ENCODE measurements at places on chromosomes 1 and 21.
A peak's percentile ranks its signal among the peaks of the same experiment; 100 is the strongest.

DNA sequence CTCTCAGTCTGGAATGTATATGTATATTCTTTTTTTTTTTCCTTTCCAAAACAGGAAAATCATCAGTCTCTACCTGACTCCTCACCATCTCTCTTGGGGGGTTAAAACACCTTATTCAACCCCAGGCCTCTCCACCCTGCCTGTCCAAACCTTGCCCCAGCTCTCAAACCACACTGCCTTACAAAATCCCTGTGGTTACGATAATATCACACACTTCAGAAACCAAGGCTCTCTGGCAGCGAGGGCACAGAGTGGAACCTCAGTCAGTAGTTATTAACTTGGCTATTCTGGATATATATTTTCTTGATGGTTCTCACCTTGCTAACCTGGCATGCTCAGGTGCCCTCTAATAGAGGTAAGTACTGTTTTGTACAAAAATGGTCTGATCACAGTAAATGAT, 24.7 kb downstream of the KIAA0040 start:
- no peak for DNase-seq

DNA sequence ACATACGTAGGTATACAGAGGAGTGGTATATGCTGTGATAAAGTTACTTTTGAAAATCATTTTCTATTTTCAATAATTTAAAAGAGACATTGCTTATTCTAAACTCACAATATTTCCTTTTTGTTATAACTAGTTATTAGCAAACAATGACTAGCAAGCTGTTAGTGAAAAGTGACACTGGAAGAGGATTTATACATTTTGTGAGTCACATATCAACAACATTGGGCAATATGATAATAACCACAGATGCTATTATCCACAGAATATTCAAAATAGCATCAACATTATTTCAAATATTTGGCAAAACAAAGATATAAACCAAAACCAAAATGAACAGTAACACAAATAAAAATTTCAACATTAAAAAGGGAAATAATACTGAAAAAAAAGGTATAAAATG, 104.0 kb upstream of the HP1BP3 start:
- no peak for DNase-seq

DNA sequence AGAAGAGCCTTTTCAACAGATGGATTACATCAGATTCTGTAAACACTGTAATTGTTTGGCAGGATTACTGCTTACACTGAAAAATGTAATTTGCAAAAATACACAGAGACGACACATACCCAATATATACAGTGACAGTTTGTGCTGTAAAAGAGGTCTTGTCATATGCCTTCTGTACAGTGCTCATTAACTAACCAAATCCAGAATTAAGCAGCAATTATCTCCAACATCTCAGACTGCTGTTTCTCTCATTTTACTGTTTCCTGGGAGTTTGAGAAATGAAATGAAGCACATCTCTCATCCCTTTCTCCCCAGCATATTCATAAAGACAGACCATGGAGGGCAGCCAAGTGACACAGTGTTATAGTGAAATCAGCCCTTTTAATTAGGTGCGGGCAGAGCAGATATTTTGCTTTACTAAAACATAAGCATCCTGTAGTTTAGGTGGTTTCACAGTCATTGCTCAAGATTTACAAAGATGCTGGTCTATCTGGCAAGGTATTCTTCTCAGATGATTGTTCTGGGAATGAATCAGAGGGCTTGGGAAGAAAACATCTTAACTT, 618.4 kb upstream of the USP24 start:
- no peak for DNase-seq

- DNase-seq, result peak; percentile 50
These were observed 27.8 kb upstream of the RNF187 start for GRCh38 chr1:228459091-228459993.

DNA sequence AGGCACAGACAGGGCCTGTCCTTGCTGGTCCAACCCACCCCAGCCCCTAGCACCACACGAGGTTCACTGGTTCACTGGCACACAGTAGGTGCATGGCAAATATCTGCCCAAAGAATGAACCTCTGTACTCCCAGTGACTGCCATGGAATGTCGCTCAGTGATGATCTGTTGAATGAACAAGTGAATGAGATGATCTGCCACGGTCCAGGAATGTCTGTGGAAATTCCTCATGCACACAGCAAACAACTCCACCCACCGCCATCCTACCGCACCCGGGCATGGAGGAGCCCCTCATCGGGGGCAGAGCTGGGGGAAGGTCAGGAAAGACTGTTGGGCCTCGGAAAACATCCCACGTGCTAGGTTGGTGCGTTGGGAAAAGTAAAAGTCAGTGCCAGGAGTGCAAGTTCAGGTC, 1.7 kb downstream of the HSPG2 start:
- no peak for DNase-seq

GRCh38 chr1:16118706-16119105, 37.2 kb downstream of the EPHA2 start:
- no peak for DNase-seq

DNA sequence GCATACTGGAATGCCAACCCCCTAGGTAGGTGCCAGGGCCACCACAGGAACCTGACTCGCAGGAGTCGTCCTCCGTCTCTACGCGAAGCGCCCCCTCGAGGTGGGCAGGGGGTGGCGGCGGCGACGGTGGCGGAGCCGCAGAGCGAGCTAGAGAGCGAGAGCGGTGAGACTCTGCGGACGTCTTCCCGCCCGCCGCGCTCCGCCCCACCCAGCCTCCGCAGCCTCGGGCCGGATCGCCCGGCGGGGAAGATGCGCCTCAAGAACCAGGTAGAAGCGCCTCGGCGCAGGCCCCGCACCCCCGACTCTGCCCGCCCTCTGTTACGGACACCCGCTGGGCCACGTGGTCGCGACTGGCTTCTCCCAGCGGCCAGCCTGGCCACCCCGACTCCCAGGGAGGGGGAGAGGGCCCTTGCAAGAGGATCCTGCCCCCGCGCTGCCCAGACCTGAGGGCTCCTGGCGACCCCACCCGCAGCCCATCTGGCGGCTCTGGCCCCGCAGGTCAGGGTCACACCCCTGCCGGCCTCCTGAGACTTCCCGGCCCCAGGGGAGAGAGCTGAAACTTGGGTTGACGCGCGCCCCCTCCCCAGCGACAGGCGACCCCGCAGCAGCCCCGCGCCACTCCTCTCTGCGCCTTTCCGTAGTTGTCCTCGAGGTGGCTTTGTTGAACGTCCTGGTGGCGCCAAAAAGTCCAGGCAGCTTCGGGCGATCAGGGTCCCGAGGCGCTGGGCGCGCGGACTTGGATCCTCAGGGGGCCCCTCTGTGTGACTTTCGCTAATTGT, 24.4 kb upstream of the AGBL4 start:
- DNase-seq, result no peak

- no peak for DNase-seq
These were observed at the start of gene S100A16 for GRCh38 chr1:153612755-153613331. Gene S100A16 (minus strand): TSS chr1:153613137. CDS start chr1:153608151, 4,986 bp downstream.

- no peak for DNase-seq
These were observed 6.5 kb upstream of the LRRC71 start for GRCh38 chr1:156913809-156914387.

- no peak for DNase-seq
These were observed 10.9 kb downstream of the KDF1 start for GRCh38 chr1:26949266-26949925.

Measured in stimulated activated CD4-positive, alpha-beta T cell treated with anti-CD3 and anti-CD28 coated beads, Interleukin-2, amount 100 ng/mL, for 48 hours (primary cell).